Hematopoietic multipotent progenitor cell (in vitro differentiated cells): ENCODE measurements at places on chromosomes 6 and 20. TPM values are rescaled to one million over a fixed set of nuclear protein-coding genes. Genes with fewer than 3 reads are reported as not detected.

DNA sequence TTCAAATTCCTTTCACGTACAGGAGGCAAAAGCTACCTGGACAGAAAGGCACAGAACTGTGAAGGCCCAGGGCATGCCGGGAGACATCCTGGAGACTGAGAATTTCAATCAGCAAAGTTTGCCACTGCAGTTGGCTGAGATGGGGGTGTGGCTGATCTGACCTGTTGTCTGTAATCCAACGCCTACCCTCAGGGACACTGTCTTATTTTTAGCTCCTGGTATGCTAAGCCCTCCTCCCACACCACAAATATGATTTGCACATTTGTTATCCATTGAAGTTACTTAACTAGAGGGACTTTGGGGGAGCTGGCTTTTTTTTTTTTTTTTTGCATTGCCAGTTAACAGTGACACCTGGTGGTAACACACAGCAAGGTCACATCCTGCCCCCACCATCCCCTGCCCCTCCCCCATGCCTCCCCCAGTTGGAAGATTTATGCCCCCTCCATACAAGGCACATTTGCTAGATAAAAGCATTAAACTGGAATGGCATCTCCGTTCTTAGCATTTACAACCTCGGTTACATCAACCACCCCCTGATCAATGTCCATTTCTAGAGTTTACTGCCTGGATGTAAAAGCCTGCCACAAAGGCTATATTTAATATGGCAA is 40.4 kb downstream of the TTI1 start:
- DNase-seq, result peak; percentile 36

GRCh38 chr6:14075095-14075503 is 42.5 kb upstream of the CD83 start:
- peak; percentile 17 for DNase-seq

DNA sequence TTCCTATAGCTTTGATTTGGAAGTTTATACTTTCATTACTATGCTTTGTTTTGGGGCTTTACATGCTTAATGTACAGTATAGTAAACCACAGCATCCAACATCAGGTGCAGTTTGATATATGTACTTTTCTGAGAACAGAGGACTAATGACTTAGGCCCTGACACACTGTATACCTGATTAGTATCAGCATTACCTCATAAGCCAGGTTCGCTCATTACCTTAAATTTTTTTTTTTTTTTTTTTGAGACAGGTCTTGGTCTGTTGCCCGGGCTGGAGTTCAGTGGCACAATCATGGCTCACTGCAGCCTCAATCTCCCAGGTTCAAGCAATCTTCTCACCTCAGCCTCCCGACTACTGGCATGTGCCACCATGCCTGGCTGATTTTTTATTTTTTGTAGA is 28.4 kb downstream of the CD109 start:
- no peak for DNase-seq

DNA sequence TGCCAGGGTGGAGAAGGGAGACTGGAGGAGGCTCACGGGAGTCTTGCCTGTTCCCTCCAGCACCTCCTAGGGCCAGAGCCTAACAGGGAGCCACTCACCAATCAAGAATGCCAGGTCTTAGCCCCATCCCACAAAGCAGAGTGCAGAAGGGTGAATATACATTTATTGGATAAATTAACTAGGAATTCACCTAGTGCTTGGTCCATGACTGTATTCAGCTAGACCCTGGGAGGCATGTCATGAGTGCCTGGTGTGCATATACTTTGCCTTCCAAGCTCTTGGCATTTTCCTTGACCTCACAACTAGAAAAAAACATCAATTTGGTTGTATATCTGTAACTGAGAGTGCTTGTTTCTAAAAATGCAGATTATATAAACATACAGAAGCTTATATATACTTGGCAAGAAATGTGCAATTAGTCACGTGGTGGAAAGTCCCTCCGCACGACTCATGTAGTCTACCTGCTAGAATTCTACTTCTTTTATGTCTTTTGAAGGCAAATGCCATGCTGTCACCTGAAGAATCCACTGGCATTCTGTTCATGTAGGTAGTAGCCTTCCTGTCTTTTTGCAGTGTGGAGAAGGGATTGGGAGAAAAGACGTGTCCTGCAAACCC is 991.0 kb downstream of the KIF16B start:
- DNase-seq, result no peak

- no peak for DNase-seq
Measured at GRCh38 chr6:64489763-64490162, 854.2 kb downstream of the PHF3 start.

DNA sequence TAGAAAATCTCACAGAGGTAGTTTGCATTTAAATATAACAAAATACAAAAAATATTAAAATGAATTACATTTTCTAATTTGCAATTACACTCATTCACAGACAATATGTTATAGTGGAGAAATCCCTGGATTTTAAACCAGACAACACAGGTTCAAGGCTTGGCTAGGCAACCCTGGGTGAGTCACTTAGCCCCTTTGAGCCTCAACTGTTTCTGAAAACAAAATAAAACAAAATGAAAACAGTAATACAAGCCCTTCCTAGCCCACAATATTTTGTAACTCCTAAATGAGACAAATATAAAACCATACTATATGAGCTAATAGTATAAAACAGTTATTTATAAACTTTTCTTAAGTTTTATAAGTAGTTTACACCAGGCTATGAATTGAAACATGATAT is 41.0 kb downstream of the UQCC1 start:
- no peak for DNase-seq

- DNase-seq, result no peak
Measured at GRCh38 chr20:1761116-1761515, 103.5 kb upstream of the SIRPG start.

DNA sequence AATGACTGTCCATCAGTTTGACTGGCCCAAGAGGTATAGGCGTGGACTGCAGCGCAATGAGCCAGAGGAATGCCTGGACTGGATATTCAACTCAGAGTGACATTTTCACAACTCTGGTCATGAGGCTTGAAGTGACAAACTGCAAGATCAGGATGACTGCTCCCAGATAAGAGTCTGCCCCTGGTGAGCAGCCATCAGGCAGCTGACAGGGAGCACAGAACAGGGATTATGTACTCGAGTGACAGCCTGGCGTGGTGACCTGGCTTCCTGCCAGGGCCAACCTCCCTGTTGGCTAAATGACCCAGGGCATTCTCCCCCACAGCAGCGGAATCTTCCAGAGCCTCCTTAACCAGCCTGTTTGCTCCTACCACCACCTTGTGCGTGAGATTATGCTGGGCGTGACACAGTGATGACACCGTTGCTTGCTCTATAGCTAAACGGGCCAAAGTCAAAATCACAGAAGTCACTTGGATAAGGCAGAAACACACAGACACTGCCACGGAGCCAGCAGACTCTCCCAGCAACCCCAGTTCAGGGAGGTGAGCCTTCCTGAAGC is 209.1 kb upstream of the JARID2 start:
- DNase-seq, result no peak

DNA sequence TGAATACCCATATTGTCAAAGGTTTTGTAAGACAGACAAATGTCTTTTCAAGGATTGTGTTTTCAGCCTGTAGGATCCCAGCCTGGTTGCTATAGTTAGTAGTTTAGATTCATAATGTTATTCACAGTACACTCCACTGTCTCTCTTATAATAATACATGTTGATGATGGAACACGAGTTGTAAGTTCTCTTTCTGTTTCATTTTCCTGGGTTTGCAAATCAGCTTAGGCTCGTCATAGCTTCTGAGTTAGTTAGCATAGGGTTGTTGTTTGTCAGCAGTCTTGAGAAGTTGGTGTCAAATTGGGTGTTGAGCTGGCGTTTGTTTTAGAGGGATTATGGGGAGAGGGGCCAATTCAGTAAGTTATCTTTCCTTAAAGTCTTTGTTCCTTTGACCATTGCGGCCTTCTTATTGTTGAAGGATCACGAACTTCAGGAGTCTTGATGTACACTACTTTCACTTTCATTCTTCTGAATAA is 45.8 kb downstream of the QKI start:
- peak; percentile 30 for DNase-seq

DNA sequence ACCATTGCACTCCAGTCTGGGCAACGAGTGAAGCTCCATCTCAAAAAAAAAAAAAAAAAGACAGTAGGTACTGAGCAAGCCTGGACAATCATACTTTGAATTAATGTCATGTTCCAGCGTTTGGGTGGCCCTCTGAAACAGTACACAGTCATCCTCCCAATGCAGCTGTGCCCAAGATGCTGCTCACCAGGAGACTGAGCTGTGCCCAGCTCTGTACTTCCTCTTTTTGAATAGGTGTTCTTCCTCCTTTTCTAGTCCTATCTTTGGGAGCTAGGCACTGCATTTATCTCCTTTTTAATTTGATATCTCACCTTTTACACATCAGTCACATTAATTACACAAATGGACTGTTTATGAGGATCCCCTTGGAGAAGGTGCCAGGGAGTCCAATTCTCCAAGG is 101.5 kb downstream of the RPP40 start:
- peak; percentile 32 for DNase-seq

DNA sequence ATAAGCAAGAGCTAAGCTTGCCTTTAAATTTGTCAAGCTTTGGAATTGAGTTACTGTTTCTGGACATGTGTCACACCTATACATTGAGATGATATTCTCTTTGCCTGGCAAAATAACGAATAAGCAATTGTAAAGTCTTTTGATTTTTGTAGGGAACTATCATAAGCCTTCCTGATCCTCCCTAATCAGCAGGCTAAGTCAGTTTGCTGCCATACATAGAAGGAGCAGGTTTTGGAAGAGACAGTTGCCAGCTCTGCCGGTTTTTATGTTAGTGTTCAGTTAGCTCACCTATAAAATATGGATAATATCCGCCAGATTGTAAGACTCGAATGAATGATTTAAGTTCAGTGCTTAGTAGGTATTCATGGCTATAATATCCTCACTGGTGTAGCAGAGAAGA is 34.4 kb upstream of the BCAS1 start:
- DNase-seq, result no peak

DNA sequence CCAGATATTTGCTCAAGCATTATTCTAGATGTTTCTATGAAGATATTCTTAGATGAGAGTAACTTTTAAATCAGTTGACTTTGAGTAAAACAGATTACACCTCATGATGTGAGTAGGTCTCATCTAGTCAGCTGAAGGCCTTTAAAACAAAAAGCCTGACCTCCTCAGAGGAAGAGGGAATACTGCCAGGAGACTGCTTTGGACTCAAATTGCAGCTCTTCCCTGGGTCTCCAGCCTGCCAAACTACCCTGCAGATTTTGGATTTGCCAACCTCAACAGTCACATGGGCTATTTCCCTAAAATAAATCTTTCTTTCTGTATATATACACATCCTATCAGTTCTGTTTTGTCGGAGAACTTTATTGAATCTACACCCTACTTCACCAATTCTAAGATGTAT is 182.5 kb upstream of the TENT5A start:
- no peak for DNase-seq

GRCh38 chr6:35534407-35535170 is 21.9 kb upstream of the TULP1 start:
- DNase-seq, result no peak

GRCh38 chr20:25256226-25256859 is 8.5 kb downstream of the PYGB start:
- no peak for DNase-seq

- no peak for DNase-seq
Measured at GRCh38 chr6:144437105-144437504, 152.0 kb downstream of the UTRN start.

DNA sequence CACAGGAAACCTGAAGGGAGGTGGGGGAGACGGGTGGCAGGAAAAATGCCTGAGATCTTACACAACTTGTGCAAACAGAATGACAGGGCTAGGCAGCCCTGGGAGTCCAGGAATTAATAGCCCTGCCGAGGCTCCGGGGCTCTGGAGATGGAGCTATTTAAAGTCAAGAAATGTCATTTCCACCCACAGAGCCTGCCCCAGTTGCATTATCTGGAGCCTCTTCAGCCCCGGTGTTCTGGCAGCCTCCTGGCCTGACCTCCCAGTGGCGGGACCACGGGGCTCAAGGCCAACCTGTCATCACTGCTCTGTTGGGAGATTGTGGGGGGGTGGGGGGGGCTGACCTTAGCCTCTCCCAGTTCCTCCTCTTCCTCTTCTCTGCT is 28.5 kb upstream of the SCUBE3 start:
- no peak for DNase-seq

- no peak for DNase-seq
Measured at GRCh38 chr6:127342296-127342945, 988 bp downstream of the ECHDC1 start.

GRCh38 chr20:11754451-11754850 is 163.2 kb upstream of the BTBD3 start:
- DNase-seq, result no peak

Gene RCAN2
- total RNA-seq, result under 0.01 TPM

Gene PSMG4
- total RNA-seq, result 47.7 TPM

Gene SIRPG
- total RNA-seq, result under 0.01 TPM

Gene PRSS16
- total RNA-seq, result not detected

Gene TINAG
- total RNA-seq, result not detected

Gene MCHR2
- not detected for total RNA-seq
